T-helper 17 cell (primary cell): ENCODE measurements at places on chromosomes 2 and 18.

- DNase-seq = no peak
Observed at GRCh38 chr2:210480079-210480478, 3.5 kb upstream of the LANCL1 start.

DNA sequence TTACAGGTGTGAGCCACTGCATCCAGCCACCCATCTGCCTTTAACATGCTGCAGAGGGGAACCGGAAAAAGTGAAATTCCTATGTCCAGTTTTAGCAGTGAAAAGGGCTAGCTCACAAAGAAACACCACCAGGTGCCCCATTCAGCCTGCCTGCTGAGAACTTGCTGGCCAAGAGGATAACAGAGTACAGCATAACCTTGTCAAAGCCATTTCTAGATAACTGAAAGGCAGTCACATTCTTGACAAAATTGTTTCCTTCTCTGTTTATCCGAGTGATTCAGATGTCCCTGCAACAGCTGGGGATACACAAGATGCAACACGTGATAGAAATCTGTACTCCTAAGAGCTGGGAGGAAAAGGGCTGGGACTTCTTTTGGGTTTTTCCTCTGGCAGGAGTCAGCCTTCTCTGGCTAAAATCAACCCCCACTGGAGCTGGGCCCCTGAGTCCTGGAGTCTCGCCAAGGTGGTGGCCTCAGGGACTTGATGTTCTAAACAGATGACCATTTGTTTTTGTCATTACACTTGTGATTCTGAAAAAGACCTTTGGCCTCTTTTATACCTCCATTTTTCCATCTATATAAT is 505.4 kb downstream of the BCL11A start:
- no peak for DNase-seq

- DNase-seq = no peak
Observed at GRCh38 chr2:128357506-128358370, 39.1 kb upstream of the HS6ST1 start.

GRCh38 chr2:224173933-224174332 is 134.8 kb upstream of the SERPINE2 start:
- no peak for DNase-seq

- no peak for DNase-seq
Observed at GRCh38 chr2:101688261-101688660, 9.2 kb upstream of the MAP4K4 start.

DNA sequence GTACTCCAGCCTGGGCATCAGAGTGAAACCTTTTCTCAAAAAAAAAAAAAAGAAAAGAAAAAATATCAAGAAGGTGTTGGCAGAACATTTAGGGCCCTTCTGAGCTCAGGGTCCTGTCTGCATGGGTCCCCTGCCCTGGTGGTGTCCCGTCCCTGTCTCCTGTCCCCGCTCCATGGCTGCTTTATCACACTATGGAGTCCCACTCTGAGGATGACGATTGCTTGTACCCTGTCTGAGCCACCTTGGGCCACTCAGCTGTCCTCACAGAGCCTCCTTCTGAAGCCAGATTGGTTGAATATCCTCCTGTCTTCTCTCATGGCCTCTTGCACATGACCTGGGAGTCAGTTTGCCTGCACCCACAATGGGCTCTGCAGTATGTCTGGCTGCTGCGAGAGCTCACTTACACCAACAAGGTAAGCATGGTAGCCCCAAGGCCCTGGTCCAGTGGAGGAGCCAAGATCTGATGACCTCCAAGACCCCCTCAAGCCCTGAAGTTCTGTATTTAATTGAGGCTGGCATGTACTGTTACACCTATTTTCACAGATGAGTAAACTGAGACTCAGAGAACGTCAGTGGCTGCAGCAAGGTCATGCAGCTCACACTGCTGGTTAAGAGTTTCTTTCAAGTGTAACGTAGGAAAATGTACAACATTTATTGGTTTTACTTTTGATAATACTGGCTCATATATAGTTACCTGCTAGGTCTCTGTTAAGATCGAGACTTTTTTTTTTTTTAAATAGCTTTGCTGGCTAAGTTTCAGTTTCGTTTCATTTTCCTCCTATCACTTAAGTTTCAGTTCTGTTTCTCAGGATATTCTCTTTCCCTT is 16.9 kb upstream of the ZCCHC2 start:
- no peak for DNase-seq

- DNase-seq = no peak
Observed at GRCh38 chr2:48197618-48198017, 291.3 kb upstream of the FBXO11 start.

GRCh38 chr18:76482971-76483691 is 11.9 kb downstream of the ZNF516 start:
- DNase-seq = no peak

GRCh38 chr2:79630060-79630459 is 117.2 kb downstream of the CTNNA2 start:
- no peak for DNase-seq

DNA sequence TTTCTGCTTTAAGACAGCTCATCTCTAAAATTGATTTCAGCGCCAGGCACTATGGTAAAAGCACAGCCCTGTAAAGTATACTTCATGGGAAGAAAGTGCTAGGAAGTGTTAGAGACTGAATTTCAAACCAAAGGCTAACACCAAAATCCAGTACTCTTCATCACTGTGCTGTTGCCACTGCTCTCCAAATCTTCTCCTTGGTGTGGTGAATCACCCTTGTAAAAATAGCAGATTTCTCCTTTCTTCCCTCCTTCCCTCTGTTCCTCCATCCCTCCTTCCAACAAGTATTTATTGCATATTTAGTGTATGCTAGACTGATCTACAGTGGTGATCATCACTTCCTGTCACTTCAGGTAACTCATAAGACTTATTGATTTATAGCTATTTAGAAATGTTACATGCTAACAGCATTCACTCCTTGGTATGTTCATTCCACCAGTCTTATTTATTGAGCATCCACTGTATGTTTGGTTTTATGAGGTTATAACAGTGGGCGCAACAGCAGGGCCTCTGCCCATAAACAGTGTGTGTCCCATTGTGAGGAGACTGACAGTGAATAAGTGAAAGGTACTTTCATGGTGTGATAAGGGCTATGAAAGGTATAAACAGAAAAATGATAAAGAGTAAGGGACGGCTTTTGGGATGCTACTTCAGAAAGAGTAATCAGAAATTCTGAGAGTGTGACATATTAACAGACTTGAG is 20.0 kb downstream of the KDM3A start:
- no peak for DNase-seq

- no peak for DNase-seq
Observed at GRCh38 chr2:164084066-164084465, 348.3 kb upstream of the FIGN start.

GRCh38 chr18:47120428-47120827 is 29.9 kb downstream of the HDHD2 start:
- DNase-seq = no peak

DNA sequence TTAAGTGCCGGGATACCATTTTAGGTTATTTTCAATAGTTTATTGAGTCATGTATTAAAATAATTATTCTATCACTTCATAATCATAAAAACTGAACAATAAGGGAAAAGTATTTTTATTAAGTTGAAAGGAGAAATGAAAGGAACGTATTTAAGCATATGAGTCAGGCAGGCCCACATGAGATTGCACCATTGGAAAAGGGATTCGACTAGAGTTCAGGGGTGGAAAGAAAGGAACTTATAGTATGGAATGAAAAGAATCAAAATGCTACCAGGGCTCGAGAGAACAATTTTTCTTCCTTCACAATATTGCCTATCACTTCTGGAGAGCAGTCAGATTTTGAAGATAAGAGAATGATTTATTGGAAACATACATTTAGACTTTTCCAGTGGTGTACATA is 516.5 kb upstream of the NETO1 start:
- DNase-seq = no peak

GRCh38 chr2:224876522-224876921 is 160.4 kb upstream of the CCDC195 start:
- no peak for DNase-seq

DNA sequence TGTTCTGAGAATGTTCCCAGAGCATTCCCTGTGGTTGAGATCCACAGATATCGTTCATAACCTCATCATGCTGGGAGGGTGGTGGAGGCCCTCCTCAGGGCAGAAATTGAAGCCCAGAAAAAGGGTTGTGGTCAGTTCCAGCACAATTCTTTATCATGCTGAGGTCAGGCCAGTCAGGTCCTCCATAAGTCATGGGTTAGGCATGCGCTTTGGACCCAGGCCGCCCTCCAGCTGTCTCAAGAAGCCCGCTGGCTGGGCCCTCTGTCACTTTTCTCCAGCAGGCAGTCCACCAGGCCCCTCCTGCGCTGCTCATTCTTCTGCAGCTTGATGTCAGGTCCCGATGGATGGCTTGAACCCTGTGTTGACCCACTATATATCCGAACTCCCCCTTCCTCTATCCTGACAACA is 151.1 kb upstream of the NT5C1B start:
- DNase-seq = no peak
